8988T (cell line): ENCODE measurements at places on chromosomes 12 and 14.
A peak's percentile ranks its signal among the peaks of the same experiment; 100 is the strongest.

- DNase-seq: no peak
Measured at GRCh38 chr14:104447750-104448149, 131.8 kb upstream of the C14orf180 start.

DNA sequence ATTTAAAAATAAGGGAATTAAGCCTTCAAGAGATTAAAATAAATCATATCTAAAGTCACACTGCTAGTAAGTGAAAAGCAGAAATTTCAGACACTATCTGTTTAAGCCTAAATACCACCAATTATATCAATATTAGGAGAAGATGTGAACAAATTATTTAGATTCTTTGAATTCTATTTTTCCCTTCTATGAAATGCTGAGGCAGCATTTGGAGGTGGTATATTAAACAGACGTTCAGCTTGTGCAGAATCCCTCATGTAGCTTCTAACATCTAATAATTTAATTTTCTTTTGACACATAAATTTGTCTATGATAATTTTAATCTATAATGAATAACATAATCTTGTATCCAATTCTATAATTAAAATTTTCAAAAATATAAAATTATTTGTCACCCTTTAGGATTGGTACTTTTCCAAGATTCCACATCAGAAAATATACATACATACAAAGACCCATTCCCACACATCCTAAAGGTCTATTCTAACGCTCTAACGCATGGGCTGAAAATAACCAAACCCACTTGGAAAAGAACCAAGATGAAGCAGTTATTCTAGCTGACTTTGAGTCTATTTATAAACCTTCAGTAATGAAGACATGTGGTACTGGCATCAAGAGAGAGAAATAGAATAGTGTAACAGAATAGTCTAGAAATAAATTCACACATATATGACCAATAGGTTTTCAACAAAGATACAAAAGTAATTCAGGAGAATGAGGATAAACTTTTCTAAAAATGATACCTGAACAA lies 751.8 kb downstream of the GALC start:
- DNase-seq: no peak

DNA sequence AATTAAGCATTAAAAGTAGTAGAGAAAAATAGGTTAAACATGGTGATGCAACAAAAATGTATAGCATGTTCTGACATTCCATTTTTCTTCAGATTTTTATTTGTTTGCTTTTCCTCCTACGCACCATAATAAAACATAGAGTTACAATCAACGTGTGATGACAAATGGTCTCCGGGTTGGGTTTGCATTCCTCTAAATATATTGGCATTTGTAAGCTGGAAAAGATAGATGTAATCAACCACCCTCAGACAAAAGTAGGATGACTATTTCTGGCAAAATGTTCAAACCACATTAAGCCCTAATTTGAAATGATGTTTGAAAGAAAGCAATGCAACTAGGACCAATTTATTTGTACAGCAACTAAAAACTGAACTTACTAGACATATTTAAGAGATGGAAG lies 58.4 kb downstream of the SLC25A21 start:
- no peak for DNase-seq

- DNase-seq: no peak
Measured at GRCh38 chr12:105324704-105325103, 5.8 kb upstream of the C12orf75 start.

DNA sequence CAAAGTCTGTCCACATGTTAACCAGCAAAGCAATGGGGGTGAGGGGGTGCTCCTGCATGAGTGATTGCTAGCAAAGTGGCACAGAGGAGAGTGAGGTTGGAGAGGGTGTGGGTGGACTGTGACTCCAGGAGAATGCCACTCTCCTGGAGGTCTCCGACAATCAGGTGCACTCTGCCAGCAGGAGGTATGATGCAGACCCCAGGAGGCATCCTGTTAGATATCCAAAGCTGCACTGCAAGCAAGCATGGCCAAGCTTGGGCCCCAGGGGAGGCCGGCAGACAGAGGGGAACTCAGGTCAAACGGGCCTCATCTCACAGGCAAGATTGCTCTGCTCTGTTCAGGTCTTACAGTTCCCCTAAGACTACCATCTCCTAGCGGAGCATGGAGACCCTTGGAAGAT lies 73.5 kb upstream of the ALX1 start:
- DNase-seq: no peak

DNA sequence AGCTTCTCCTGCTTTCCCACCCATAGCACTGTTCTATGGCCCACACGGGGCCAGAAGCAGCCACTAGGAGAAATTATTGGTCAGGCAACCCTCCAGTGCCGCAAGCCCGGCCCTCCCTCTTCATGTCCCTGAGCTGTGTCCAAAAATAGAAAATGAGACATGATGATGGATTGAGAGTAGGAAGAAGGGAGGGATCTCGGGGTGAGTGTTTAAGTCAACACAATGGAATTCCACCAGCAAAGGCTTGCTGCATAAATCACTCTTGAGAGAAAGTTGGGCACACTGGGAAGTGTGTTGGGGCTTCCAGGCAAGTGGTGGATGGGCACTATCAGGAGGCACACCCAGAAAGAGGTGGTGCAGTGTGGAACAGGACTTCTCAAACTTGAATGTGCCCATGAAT lies 94.2 kb downstream of the LLPH start:
- DNase-seq: no peak

DNA sequence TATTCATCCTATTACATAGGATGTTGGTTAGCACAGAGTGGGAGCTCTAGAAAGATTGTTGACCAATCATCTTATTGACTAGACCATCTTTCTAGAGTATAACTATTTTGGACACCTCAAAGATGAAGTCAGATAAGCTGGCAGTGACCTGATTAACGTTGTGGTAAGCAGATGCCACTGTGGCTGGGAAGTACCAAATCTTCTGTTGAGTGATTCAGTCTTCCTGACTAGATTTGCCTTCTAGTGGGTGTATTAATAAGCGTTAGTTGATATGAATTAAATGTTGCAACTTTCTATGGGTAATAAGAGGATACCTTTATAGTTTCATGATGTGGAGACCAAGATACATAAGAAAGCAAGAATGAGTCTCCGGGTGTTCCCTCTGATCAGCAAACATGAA lies 51.2 kb upstream of the HELB start:
- DNase-seq: no peak

DNA sequence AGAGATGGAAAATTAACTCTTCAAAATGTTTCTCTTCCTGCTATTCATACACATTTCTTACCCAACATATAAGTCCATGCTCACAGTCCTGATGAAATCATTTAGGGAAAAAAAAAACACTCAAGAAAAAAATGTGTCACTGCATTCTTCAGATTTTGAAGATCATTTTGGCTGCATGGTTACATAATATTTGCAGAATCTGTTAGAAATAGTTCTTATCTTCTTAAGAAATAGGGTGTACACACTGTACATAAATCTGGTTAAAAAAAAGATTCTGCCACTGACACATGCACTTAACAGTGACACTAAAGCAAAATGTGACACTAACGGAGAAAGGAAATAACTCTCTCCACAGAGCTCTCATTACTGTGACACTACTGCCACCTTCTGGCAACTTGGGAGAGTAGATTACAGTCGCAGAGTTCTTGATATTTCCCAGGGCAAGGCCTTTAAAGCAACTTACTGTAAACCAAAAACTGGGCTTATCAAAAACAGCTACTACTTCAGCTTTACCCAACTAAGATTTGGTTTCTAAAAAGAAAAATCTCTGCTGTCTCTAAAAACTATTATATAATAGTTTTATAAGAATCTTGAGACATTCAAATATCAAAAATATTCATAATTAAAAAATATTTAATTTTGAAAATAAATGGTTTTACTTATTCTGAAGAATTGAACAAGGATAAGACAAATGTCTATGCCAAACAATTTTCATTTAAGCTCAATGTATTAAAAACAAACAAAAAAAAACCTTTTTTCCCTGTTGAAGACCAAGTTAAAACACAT lies 65.0 kb downstream of the SETD3 start:
- peak; percentile 40 for DNase-seq
